ENCODE measurements at places on chromosomes 16 and 17.
A peak's percentile ranks its signal among the peaks of the same experiment; 100 is the strongest.

DNA sequence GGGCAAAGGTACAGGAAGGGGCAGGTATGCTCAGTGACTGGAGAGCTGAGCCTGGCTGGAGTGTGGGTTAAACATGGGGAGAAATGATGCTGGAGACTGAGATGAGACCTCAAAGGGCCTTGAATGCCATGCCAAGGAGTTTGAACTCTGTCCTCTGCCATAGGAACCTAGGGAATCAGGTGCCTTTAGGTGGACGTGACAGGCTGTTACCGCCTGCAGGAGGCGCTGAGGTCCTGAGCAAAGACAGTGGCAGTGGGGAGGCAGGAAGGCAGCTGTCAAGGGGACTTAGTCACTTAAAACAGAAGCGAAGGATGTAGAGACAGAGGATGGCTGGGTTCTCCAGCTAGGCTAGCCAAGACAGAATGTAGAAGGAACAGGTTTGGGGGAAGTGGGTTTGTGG lies 9.1 kb downstream of the PSMB3 start:
- DNase-seq, result no peak

DNA sequence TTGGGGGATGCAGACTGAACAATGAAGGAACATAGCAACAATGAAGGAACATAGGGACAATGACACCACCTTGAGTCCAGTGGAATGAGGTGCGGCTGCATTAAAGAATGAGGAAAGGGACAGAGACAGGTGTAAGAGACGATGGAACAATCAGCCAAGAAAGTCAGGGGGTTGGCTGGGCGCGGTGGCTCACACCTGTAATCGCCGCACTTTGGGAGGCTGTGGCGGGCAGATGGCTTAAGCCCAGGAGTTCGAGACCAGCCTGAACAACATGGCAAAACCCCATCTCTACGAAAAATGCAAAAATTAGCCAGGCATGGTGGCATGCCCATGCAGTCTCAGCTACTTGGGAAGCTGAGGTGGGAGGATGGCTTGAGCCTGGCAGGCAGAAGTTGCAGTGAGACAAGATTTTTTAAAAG lies 13.6 kb upstream of the CBFB start:
- DNase-seq, result no peak

DNA sequence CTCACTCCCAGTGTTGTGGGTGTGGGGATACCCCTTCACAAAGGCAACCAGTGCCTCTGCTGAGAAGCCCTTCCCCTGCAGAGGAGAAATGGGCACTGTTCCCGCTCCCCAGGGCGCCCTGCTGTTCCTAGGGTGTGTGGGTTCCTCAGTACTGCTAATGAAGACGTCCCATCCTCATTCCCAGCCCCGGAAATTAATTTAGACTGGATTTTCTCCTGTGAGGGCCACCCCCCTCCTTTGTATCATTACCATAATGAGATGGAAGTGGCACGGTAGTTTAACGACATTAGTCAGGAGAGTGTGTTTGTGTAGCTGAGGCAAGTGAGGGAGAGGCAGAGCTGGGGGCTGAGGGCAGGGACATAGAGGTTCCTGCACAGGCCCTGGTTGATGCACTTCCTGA lies 53.2 kb downstream of the PIPOX start:
- DNase-seq, result no peak

- DNase-seq, result no peak
Measured at GRCh38 chr17:49880291-49881053, 32.6 kb upstream of the TAC4 start.

- DNase-seq, result no peak
Measured at GRCh38 chr16:13335879-13336278, 434.5 kb downstream of the SHISA9 start.

GRCh38 chr17:3710951-3711383 lies 12.7 kb upstream of the HASPIN start:
- DNase-seq, result no peak

DNA sequence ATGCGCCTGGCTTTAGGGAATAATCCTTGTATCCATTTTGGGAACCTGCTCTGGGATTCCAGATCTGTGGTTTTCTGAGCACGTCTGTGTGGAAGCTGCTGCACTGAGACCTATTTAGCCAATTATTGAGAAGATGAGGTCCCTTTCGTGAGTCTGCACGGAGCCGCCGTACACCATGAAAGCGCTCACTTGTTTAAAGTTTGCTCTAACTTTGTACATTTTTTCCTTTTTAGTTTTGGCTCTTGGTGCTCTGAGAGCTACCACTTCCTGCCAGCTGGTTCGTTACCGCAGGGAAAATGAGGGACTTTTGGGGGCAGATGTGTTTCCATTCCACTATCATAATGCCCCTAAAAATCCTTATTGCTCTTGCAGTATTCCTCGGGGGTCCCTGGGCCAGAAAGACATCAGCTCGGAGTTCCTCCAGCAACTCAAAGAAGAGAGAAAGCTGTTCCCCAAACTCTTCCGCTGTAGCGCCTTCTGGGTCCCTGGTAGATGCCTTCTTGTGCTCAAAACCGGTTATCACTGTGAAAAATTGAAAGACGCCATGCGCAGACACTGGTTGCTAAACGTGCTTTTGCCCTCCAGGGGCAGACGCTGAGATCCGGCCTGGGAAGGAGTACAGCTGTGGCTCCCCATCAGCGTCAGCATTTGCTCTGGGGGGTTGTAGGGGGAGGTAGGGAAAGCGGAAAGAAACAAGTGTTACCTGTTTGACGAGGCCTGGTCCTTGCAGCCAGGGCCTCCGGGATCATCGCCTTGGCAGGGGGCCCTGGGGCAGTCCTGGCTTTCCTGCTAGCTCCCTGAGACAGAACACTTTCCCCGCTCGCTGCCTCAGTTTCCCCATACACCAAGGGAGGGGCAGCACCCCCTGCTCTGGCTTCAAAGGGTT lies 238.1 kb downstream of the MRTFB start:
- no peak for DNase-seq

DNA sequence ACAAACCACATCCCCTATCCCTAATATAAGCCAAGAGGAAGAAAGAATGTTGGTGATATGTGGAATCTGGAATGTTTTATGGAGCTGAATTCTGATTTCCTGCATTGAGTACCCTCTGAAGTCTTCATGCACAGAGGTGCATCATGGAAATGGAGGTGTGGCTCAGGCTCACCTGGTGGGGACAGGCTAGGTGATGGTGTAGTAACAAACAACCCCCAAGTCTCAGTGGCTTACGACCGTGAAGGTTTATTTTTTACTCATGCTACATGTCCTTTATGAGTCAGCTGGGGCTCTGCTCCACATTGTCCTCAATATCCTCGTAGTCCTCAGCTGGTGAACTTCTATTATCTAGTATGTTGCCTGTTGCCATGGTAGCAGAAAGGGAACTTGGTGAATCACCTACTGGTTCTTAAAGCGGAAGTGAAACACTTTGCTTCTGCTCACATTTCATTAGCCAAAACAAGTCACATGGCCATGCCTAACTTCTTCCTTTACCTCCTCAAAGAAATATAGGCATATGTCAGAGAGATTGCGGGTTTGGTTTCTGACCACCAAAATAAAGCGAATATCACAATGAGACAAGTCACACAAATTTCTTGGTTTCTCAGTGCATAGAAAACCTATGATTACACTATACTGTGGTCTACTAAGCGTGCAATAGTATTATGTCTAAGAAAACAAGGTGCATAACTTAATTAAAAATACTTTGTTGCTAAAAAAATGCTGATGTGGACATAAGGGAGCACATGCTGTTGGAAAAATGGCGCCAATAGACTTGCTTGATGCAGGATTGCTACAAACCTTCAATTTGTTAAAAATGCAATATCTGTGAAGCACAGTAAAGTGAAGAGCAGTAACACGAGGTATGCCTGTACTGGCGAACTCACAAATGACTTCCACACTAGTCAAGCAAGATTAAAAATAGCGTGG lies at the start of gene PMFBP1:
TSS of gene PMFBP1 (minus strand) at position 51 of the 930 bp plus-strand sequence. CDS start 947 bp downstream, outside the sequence.
- DNase-seq, result peak; percentile 49

- DNase-seq, result no peak
Measured at GRCh38 chr16:85312642-85313525, 200.6 kb upstream of the CIBAR2 start.

DNA sequence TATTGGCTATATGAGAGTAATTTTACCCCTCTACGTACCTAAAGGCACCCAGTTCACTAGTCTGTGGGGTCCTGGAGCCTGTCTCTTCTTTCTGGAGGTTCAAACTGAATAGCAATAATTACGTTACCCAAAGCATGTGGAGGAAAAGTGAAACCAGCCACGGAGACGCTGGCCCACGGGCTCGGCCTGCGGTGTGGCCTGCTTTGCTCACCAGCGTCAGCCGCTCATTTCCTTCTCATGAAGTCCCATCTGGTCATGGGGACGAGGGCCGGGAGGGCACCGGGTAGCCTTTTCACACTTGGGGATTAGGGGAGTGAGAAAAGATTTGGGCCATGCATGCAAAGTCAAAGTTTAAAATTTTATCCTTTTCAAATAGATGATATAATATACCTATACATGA lies 26.9 kb downstream of the ELAC2 start:
- no peak for DNase-seq

GRCh38 chr17:32819035-32819434 lies 57.9 kb downstream of the MYO1D start:
- DNase-seq, result no peak

DNA sequence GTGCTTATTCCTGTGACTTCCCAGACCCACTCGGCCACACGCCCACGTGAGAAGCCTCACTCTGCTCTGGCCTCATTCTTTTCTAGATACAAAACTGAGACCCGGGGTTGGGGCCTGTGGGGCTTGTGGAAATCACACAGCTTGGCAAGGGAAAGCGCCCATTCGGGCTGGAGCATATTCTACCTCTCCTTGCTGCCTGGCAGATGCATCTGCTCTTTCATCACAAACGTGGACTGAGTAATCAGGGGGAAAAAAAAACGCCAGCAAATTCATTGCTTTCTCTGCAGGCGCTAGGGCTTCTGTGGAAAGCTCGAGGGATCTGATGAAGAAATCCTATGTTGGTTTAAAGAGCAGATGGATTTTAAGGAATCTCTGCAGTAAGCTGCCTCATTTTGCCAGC lies 44.4 kb downstream of the DNAH9 start:
- no peak for DNase-seq

DNA sequence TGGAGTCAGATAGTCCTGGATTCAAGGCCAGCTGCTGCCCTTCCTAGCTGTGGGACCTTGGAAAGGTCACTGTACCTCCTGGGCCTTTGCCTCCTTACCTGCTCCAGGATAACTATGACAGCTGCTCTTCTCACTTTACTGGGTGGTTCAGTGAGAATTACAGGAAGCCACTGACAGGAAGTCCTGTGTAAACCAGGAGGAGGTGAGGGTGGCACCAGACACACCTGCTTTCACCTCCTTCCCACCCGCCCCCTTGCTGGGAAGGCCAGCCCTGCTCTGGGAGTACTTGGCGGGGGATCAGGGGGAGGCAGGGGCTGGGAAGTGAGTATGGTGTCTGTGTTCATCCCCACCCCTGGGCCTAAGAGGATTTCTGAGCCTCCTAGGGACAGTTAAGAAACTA lies 42.6 kb downstream of the CPNE2 start:
- DNase-seq, result no peak

DNA sequence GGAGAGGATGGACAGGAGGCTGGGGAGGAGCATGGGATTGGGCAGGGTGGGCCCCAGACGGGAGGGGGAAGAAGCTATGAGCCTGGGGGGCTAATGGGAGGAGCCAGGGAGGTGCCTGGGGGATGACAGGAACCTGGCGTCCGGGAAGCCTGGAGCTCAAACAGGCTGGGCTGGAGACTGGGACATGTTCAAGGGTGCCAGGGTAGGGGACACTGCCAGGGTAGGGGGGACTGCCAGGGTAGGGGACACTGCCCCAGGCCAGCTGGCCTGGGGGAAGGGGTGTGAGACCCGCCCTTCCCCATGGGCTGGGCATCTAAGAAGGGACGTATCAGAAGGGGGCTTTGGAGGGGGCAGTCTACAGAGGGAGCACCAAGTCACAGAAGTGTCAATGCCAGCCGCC lies 7.0 kb upstream of the FAM83G start:
- DNase-seq, result no peak

GRCh38 chr17:34365340-34365739 lies 2.3 kb upstream of the CCL1 start:
- peak; percentile 26 for DNase-seq

DNA sequence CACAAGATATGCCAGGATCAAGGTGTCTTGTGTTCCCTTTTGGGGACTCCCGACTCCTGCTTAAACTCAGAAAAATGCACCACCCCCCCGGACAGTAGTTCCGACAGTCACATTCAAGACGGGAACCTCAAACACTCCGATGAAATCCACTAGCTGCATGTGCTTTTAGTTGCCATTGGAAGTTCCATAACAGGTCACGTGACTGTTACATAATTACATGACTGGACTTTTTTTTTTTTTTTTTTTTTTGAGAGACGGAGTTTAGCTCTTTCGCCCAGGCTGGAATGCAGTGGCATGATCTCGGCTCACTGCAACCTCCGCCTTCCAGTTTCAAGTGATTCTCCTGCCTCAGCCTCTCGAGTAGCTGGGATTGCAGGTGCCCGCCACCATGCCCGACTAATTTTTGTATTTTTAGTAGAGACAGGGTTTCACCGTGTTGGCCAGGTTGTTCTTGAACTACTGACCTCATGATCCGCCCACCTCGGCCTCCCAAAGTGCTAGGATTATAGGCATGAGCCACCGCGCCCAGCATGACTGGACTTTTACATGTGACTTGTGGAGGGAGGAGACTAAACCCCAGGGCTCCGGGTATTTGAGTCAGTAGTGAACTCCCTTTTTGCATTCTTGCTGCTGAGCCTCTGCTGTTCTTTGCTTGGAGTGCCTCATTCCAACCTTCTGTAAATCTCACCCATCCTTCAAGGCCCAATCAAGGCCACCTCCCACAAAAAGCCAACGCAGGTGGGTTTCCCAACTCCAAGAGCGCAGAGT lies 1.6 kb downstream of the SIRT7 start:
- DNase-seq, result no peak

GRCh38 chr16:9665851-9666271 lies 516.4 kb downstream of the GRIN2A start:
- no peak for DNase-seq

- DNase-seq, result no peak
Measured at GRCh38 chr16:71792176-71792575, 16.5 kb downstream of the AP1G1 start.

- no peak for DNase-seq
Measured at GRCh38 chr17:50882851-50883250, 16.7 kb upstream of the TOB1 start.

- no peak for DNase-seq
Measured at GRCh38 chr16:71627731-71628181, 1.8 kb downstream of the MARVELD3 start.

- no peak for DNase-seq
Measured at GRCh38 chr16:86498155-86498670, 12.1 kb upstream of the FOXF1 start.

GRCh38 chr16:85986931-85987749 lies 88.2 kb downstream of the IRF8 start:
- peak; percentile 25 for DNase-seq

GRCh38 chr17:7064261-7064660 lies 15.8 kb downstream of the CLEC10A start:
- DNase-seq, result no peak

- DNase-seq, result no peak
Measured at GRCh38 chr17:72591289-72592241, 470.7 kb downstream of the SOX9 start.

Measured in KG1 (cell line).